ENCODE measurements at places on chromosomes 1 and 21. TPM values are rescaled to one million over a fixed set of nuclear protein-coding genes. Genes with fewer than 3 reads are reported as not detected.

The ENAH gene
- total RNA-seq = 42.3 TPM

The CASQ1 gene
- total RNA-seq = 0.57 TPM

DNA sequence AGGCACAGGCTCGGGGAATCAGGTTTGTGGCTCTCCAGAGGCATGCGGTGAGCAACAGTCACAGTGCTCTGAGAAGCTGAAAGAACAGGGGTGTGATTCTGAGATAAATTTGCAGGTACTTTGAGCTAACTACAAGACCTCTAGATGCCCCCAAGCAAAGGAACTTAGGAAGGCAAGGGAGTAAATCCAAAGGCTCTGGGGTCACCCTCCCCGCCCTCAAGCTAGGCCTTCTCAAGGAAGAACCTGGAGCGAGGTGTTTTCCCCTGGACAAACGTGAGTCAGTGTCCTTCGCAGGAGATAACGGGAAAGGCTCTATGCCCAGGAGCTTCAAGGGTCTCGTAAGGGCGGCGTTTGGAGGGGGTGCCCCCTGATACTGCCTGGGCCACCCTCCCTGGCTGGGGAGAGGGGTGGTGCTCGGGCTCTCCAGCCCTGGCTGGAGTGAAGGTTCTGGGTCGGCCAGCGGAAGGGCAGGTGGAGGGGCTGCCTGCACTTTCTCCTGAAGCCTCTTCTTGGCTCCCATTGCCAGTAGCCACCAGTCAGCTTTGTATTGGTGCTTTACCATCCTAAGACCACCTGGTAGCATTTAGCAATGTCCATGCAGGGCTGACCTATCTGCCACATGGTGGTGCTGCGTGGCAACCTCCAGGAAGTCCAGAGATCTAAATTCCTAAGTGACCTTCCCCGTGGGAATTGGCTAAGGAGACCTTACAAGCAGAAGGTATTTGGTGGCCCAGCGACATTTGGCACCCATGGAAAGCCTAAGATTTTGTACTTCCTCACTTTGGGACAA lies 44.0 kb downstream of the GPR161 start:
- H3K4me3 ChIP-seq = no peak overlapping the region
- no peaks in the 10 kb centered on the region for H3K4me1 ChIP-seq
- no peaks in the 10 kb centered on the region for H3K36me3 ChIP-seq
- no peak overlapping the region for H3K27ac ChIP-seq

GRCh38 chr1:114559356-114559755 lies 22.1 kb downstream of the BCAS2 start:
- no peak for DNase-seq
- H3K36me3 ChIP-seq = no peaks in the 10 kb centered on the region
- no peaks in the 10 kb centered on the region for H3K27me3 ChIP-seq

DNA sequence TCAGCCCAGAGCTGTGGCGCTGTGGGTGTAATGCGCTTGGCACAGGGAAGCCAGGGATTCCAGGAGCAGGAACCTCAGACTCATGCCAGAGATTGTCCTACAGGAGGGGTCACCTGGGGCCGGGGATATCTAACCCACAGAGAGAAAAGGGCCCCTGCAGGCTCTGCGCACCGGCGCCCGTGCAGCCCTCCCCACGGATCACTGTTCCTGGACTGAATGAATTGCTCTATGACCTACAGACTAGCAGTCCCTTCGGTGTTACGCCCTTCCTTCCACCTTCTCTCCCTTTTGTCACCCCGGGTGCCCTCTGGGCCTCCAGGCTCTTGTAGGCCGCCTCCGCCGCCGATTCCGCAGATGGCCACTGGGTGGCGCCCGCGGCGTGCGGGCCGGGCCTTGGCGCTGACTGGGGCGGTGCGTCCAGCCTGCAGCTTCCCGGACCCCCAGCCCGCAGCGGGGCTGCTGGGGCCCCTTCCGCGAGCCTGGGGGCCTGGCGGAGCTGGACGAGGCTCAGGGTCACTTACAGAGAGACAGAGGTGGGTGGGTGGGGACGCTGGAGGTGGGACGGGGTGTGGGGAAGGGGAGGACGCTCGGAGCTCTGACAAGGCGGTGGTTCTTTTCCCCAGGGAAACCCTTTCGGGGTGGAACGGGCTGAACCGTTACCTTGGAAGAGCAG lies 101.3 kb downstream of the IER5 start:
- H3K4me1 ChIP-seq = no peaks in the 10 kb centered on the region
- H3K27me3 ChIP-seq = no peaks in the 10 kb centered on the region
- H3K4me3 ChIP-seq = no peak overlapping the region

GRCh38 chr1:45820173-45820572 lies 16.8 kb downstream of the MAST2 start:
- no peaks in the 10 kb centered on the region for H3K4me1 ChIP-seq
- DNase-seq = no peak
- H3K27me3 ChIP-seq = no peaks in the 10 kb centered on the region

Data from kidney (tissue), 22 donors.